ENCODE measurements at places on chromosomes 11 and 22. TPM values are rescaled to one million over a fixed set of nuclear protein-coding genes. Genes with fewer than 3 reads are reported as not detected.

DNA sequence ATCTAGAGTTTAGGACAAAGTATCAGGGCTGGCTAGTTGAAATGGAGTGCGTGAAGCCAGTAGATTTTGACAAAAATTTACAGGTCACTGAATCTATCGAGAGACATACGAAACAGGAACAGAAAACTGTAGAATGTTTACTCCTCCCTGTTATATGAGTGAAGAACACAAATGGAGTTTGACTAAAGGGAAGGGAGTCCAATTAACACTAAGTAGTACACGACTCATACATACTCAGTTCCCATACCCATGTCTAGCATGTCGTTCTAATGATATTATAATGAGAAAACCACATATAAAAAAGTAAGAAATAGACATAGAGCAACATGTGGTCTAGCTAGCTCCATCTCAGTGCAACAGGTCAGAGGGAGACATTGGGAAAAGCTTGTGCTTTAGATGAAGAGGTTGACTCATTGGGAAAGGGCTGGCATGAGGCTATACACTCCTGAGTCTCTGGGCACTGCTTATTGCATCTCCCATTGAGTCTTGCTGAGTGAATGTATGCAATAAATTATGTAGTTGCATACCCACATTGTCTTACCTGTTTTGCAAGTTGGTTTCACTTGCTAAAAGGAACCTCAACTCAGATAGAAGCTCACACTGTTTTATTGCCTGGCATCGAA is 43.5 kb downstream of the CD44 start:
- no peak for DNase-seq
- peaks cover 19% of the 10 kb centered on the region for H3K36me3 ChIP-seq
- H3K27me3 ChIP-seq: no peaks in the 10 kb centered on the region
- H3K4me1 ChIP-seq: peaks cover 2% of the 10 kb centered on the region
- no peak overlapping the region for H3K27ac ChIP-seq
- H3K4me3 ChIP-seq: no peak overlapping the region

GRCh38 chr11:123885570-123885969 is at the start of gene TMEM225:
TSS of gene TMEM225 (minus strand) at chr11:123885670. CDS start at chr11:123885425, 245 bp downstream.
- no peaks in the 10 kb centered on the region for H3K36me3 ChIP-seq
- H3K4me3 ChIP-seq: no peak within 1 kb of the TSS
- no peak within 1 kb of the TSS for H3K27ac ChIP-seq
- no peaks in the 10 kb centered on the region for H3K4me1 ChIP-seq
- no peak for DNase-seq
- H3K27me3 ChIP-seq: no peaks in the 10 kb centered on the region

GRCh38 chr11:107708792-107709191 is 3.1 kb downstream of the SLN start:
- DNase-seq: no peak
- no peaks in the 10 kb centered on the region for H3K27me3 ChIP-seq
- no peaks in the 10 kb centered on the region for H3K36me3 ChIP-seq
- H3K4me3 ChIP-seq: no peak overlapping the region
- no peaks in the 10 kb centered on the region for H3K4me1 ChIP-seq
- H3K27ac ChIP-seq: no peak overlapping the region

GRCh38 chr11:12200991-12201985 is 90.9 kb downstream of the MICAL2 start:
- DNase-seq: peak; percentile 87
- H3K36me3 ChIP-seq: no peaks in the 10 kb centered on the region
- peaks cover 24% of the 10 kb centered on the region for H3K4me1 ChIP-seq

GRCh38 chr22:50613291-50613981 is 12.8 kb downstream of the MAPK8IP2 start:
- peaks cover 3% of the 10 kb centered on the region for H3K27me3 ChIP-seq
- peak overlapping the region; percentile 14 for H3K27ac ChIP-seq
- H3K4me3 ChIP-seq: no peak overlapping the region
- DNase-seq: no peak

GRCh38 chr11:11032066-11032465 is 174.2 kb upstream of the ZBED5 start:
- H3K27ac ChIP-seq: no peak overlapping the region
- no peaks in the 10 kb centered on the region for H3K27me3 ChIP-seq
- DNase-seq: no peak

GRCh38 chr11:113603277-113604059 is 102.6 kb downstream of the TMPRSS5 start:
- H3K36me3 ChIP-seq: no peaks in the 10 kb centered on the region
- no peaks in the 10 kb centered on the region for H3K27me3 ChIP-seq
- no peak overlapping the region for H3K4me3 ChIP-seq

DNA sequence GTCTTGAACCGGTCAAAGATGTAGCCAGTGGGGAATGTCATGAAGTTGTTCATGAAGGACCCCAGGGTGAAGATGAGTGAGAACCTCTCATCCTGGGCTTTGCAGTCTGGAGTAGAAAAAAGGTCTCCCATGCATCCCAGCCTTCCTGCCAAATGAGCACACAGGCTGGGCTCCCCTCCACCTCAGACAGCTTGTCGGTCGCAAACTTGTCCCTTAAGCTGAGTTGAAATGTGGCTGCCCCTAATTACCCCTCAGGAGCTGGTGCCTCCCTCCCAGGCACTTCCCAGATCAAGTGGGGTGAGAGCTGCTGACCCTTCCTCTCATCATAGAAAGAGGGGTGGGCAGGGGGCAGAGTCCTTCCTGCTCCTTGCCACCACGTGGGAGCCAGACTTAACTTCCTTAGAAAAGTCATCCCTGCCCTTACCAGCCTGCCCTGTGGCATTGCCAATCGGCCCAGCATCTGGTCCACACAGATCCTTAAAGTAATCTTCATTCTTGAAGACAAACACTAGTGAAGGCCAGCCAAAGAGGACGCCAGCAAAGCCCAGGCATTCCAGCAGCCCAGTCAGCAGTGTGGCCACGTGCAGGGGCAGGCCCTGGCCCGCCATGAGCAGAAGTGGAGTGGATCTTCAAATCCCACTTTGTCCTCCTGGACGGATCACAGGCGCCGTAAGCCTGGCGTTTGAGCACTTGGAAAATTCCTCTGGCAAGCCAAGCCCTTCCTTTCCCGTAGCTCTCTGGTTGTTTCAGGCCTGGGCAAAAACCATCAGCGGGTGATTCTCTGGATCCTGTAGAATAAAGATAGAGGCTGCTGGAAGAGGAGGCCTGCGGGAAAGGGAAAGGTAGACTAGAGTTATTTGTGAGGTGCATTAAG is 1.1 kb downstream of the SLC43A3 start:
- no peaks in the 10 kb centered on the region for H3K27me3 ChIP-seq
- peaks cover 7% of the 10 kb centered on the region for H3K36me3 ChIP-seq
- H3K4me3 ChIP-seq: no peak overlapping the region
- peak overlapping the region; percentile 96 for H3K27ac ChIP-seq

DNA sequence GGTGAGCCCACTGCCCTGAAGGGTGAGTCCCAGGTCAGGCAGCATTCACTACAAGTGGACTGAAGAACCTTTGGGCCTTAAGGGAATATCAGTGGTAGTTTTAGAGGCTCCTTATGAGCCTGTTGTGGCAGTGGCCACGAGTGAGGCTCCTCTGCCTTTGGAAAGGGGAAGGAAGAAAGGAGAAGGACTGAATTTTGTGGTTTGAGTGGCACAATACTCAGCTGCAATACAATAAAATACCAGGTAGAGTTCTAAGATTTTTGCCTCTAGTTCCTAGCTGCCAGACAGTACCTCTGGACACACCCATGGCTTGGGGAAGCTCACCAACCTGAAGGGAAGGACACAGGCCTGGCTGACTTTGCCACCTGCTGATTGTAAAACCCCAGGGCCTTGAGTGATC is 260.9 kb downstream of the DYNC2H1 start:
- H3K27me3 ChIP-seq: no peaks in the 10 kb centered on the region
- H3K36me3 ChIP-seq: peaks cover 5% of the 10 kb centered on the region
- peaks cover 2% of the 10 kb centered on the region for H3K4me1 ChIP-seq
- H3K4me3 ChIP-seq: no peak overlapping the region

GRCh38 chr11:125401746-125402145 is 94.3 kb downstream of the FEZ1 start:
- H3K4me1 ChIP-seq: no peaks in the 10 kb centered on the region
- no peak overlapping the region for H3K4me3 ChIP-seq
- no peaks in the 10 kb centered on the region for H3K36me3 ChIP-seq
- H3K27ac ChIP-seq: no peak overlapping the region
- H3K27me3 ChIP-seq: no peaks in the 10 kb centered on the region
- DNase-seq: peak; percentile 91

DNA sequence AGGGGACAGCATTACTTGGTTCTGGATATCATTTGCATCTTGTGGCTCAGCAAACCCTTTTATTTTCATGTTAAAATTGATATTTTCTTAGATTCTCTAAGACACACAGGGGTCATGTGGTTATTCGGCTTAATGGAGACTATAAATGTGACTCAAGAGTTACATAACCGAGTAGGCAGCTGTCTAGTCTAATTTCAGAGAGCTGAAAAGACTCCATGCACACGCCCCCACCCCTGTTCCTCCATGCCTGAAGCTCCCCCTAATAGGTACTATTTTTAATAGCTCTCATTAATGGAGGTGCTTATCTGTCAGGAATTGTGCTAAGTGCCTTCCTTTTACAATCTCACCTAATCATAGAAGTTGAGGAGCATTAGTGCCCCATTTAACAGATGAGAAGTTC is 189.2 kb upstream of the ARHGAP20 start:
- H3K36me3 ChIP-seq: no peaks in the 10 kb centered on the region
- no peak overlapping the region for H3K4me3 ChIP-seq
- no peaks in the 10 kb centered on the region for H3K4me1 ChIP-seq
- H3K27ac ChIP-seq: no peak overlapping the region

- H3K36me3 ChIP-seq: peaks cover 3% of the 10 kb centered on the region
- H3K27ac ChIP-seq: no peak overlapping the region
- no peaks in the 10 kb centered on the region for H3K27me3 ChIP-seq
- no peak for DNase-seq
- H3K4me3 ChIP-seq: no peak overlapping the region
These were observed 74.2 kb downstream of the MORC2 start for GRCh38 chr22:30894371-30894740.

DNA sequence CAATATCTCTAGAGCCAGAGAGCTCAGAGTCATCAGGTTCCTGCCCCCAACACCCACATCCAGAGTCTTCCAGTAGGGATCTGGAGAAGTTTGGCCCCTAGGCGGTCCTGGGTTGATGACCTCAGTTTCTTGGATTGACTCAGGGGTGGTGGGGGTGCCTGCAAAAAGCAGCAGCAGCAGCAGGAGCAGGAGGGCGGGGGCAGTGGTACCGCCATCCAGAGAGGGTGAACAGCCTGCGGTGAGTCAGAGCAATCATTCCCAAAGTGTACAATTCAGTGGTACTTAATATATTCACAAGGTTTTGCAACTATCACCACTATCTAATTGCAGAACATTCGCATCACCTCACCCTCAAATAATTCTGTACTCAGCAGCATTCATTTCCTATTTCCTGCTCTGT is 9.9 kb upstream of the SEC14L3 start:
- H3K27ac ChIP-seq: no peak overlapping the region
- H3K27me3 ChIP-seq: no peaks in the 10 kb centered on the region
- no peak overlapping the region for H3K4me3 ChIP-seq
- no peak for DNase-seq

DNA sequence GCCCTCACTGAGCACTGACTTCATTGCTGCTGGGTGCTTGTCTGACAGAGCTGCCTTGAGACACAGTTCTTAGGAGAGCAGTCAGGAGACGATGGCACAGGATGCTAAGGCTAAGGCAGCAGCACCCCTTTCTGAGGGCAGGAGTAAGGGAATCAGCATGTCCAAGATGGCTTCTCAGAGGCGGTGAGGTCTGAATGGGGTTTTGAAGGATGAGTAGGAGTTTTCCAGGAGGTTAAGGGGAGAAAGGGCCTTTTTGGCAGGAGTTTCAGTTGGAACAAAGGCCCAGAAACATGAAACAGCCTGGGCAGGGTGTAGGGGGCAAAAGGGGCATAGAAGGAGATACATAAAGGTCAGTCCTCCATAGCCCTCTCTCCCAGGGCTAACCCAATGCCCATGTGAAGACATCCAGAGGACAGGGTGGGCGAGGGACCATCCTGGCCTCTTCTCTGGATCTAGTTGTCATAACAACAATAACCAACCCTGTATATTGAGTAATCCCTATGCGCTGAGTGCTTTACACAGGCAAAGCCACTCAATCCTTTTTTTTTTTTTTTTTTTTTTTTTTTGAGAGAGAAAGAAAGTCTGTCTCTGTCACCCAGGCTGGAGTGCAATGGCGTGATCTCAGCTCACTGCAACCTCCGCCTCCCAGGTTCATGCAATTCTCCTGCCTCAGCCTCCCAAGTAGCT is 19.0 kb downstream of the CYTH4 start:
- DNase-seq: no peak
- H3K4me3 ChIP-seq: no peak overlapping the region
- no peaks in the 10 kb centered on the region for H3K36me3 ChIP-seq
- no peak overlapping the region for H3K27ac ChIP-seq
- no peaks in the 10 kb centered on the region for H3K27me3 ChIP-seq

DNA sequence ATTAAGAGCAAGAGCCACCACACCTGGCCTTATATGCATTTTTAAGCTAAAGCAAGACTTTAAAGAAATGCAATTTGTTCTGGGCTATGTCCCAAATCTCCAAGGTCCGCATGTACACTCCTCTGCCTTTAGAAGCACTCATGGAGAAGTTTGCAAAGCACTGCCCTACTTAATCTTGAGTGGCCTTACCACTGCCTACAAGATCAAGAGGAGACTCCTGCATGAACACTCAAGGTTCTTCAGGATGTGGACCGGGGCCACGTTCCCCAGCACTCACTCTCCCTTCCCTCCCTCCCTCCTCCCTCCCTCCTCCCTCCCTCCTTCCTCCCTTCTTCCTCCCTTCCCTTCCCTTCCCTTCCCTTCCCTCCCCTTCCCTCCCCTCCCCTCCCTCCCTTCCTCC is 63.2 kb upstream of the HSPA8 start:
- H3K4me3 ChIP-seq: no peak overlapping the region
- DNase-seq: no peak
- H3K4me1 ChIP-seq: peaks cover 8% of the 10 kb centered on the region
- H3K27me3 ChIP-seq: no peaks in the 10 kb centered on the region
- H3K36me3 ChIP-seq: no peaks in the 10 kb centered on the region

DNA sequence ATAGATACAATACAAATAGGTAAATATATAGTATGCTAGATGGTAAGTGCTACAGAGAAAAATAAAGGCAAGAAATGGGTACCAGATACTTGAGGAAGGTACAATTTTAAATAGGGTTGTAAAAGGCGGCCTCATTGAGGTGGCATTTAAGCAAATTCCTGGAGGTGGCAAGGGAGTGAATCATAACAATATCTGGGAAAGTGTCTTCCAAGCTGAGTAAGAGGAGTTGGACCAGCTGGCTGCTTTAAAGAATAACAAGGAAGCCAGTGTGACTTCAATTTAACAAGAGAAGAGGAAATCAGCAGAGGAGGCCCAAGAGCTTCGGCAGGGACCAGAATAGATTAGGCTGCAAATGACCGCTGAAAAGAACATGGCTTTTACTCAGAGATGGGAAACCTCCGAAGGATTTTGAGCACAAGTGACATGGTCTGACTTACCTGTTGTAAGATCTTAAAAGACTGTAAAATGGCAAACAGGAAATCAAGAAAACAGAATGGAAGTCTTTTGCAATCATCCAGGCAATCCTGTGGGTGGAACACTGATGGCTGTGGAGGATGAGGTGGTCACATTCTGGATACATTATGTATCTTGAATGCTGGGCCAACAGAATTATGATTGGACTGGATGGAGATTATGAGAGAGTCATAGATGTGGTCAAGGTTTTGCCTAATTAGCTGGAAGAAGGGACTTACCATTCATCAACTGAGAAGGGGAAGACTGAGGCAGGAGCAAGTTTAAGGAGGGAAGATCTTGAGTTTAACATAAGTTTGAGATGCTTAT is 77.2 kb downstream of the RDX start:
- no peak overlapping the region for H3K27ac ChIP-seq
- no peaks in the 10 kb centered on the region for H3K36me3 ChIP-seq
- no peak overlapping the region for H3K4me3 ChIP-seq

DAGLA gene
- 7.5 TPM for total RNA-seq

GGTLC3 gene
- 2.1 TPM for total RNA-seq

ADAMTS8 gene
- total RNA-seq: 47.7 TPM

OR5L2 gene
- not detected for total RNA-seq

RGL4 gene
- total RNA-seq: 3.1 TPM

KBTBD3 gene
- total RNA-seq: 22.7 TPM

TYR gene
- total RNA-seq: not detected

CCDC157 gene
- 10.9 TPM for total RNA-seq

CSF2RB gene
- 26.8 TPM for total RNA-seq

ISX gene
- not detected for total RNA-seq

Measured in lung (tissue), 17 donors.